ENCODE measurements at places on chromosomes 3 and 15. TPM values are rescaled to one million over a fixed set of nuclear protein-coding genes. Genes with fewer than 3 reads are reported as not detected.

The IGSF11 gene
- total RNA-seq: 3.4 TPM

The ASB14 gene
- total RNA-seq: not detected

The DUOXA2 gene
- total RNA-seq: 1.5 TPM

The BFSP2 gene
- not detected for total RNA-seq

The REC114 gene
- not detected for total RNA-seq

GRCh38 chr3:154818676-154819255, 261.4 kb upstream of the MME start:
- no peak for DNase-seq
- H3K4me3 ChIP-seq: no peak overlapping the region
- H3K36me3 ChIP-seq: no peaks in the 10 kb centered on the region
- no peaks in the 10 kb centered on the region for H3K27me3 ChIP-seq

- no peaks in the 10 kb centered on the region for H3K27me3 ChIP-seq
- no peak overlapping the region for H3K4me3 ChIP-seq
- H3K4me1 ChIP-seq: no peaks in the 10 kb centered on the region
- no peak for DNase-seq
Observed at GRCh38 chr3:35677797-35678196, 38.5 kb downstream of the ARPP21 start.

GRCh38 chr3:71809321-71810026, 24.5 kb upstream of the PROK2 start:
- H3K4me1 ChIP-seq: no peaks in the 10 kb centered on the region
- H3K27ac ChIP-seq: no peak overlapping the region
- H3K27me3 ChIP-seq: no peaks in the 10 kb centered on the region

DNA sequence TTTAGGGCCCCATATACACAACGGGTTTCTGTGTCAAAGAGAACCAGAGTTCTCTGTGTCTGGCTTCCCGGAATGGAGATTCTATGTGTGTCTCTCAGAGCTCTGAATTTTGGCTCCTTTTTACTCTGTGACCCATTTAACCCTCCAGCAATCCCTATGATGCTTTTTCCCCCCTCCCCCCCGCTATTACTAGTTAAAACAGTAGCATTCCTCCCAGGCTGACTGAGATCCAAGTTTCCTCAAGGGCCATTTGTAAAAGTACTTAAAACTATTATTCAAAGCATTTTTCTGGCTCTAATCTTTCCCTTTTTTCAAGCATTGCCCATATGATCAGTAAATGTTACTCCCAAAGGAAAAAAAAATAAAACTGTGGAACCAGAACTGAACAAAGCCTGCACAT, 6.6 kb upstream of the STAC start:
- H3K36me3 ChIP-seq: no peaks in the 10 kb centered on the region
- no peak overlapping the region for H3K4me3 ChIP-seq
- DNase-seq: no peak
- H3K4me1 ChIP-seq: no peaks in the 10 kb centered on the region
- H3K27me3 ChIP-seq: no peaks in the 10 kb centered on the region

- no peak for DNase-seq
- no peak overlapping the region for H3K27ac ChIP-seq
- no peaks in the 10 kb centered on the region for H3K36me3 ChIP-seq
- no peak overlapping the region for H3K4me3 ChIP-seq
Observed at GRCh38 chr3:165755571-165755970, 81.7 kb downstream of the BCHE start.

GRCh38 chr3:126098391-126098858, 14.5 kb upstream of the SLC41A3 start:
- no peak for DNase-seq
- H3K27ac ChIP-seq: no peak overlapping the region
- peaks cover 17% of the 10 kb centered on the region for H3K4me1 ChIP-seq

DNA sequence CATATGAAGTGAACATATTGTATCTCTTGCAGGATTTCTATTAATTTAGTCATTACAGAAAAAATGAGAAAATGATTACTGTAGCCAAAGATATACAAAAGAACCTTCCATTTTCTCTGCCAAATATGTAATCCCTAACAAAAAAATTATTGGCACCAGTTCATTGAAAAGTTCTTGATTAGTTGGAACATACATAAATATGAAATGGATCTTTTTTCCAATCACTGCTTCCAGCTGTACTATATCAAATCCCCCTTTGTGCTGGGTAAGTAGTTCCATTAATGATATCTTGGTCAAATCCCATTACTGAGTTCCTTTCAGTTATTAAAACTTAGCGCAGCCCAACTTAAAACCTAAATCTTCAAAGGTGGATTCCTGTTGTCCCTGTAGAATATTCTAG, 263.8 kb downstream of the SLC9A9 start:
- H3K4me3 ChIP-seq: no peak overlapping the region
- DNase-seq: no peak
- peaks cover 14% of the 10 kb centered on the region for H3K4me1 ChIP-seq

GRCh38 chr15:82111918-82112317, 66.1 kb upstream of the MEX3B start:
- H3K4me3 ChIP-seq: no peak overlapping the region
- H3K27ac ChIP-seq: no peak overlapping the region
- no peak for DNase-seq
- H3K27me3 ChIP-seq: no peaks in the 10 kb centered on the region
- H3K36me3 ChIP-seq: no peaks in the 10 kb centered on the region
- H3K4me1 ChIP-seq: no peaks in the 10 kb centered on the region

GRCh38 chr3:114217266-114217665, 20.1 kb downstream of the ZNF80 start:
- H3K27me3 ChIP-seq: no peaks in the 10 kb centered on the region
- DNase-seq: no peak
- no peak overlapping the region for H3K27ac ChIP-seq
- H3K4me3 ChIP-seq: no peak overlapping the region

DNA sequence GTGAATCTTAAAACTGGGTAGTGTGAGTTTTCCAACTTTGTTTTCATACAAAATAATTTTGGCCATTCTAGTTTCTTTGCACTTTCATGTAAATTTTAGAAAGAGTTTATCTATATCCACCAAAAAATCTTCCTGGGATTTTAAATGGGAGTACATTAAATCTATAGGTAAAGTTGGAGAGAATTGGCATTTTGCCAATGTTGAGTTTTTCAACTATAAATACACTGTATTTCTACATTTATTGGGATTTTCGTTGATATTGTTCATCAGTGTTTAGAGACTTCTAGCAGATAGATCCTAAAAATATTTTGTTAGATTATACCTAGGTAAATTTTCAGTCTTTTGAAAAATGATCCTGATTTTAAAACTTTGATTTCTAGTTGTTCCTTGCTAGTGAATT, 83.1 kb upstream of the CCDC54 start:
- no peaks in the 10 kb centered on the region for H3K4me1 ChIP-seq
- H3K4me3 ChIP-seq: no peak overlapping the region
- no peak overlapping the region for H3K27ac ChIP-seq
- H3K36me3 ChIP-seq: no peaks in the 10 kb centered on the region

DNA sequence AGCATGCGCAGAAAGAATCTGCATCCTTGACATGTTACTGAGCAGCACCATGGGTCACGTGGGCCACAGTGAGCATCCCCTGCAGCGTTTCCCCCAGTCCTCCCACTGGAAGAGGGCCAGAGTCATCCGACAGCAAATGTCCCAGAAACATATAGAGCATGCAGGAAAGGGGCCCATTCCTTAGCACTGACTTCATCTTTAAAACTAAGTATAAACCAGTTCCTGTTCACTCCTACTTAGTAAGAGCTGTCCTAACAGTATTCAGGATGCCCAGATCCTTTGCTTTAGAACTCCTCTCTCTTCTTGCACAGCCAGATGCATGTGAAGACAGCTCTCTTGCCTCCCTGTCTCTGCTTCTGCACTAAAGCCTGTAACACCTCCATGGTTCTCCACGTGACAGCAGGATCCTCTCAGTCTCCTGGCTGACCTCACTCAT, 79.3 kb upstream of the OXTR start:
- DNase-seq: peak; percentile 22
- H3K27ac ChIP-seq: no peak overlapping the region
- H3K4me1 ChIP-seq: no peaks in the 10 kb centered on the region
- H3K36me3 ChIP-seq: no peaks in the 10 kb centered on the region

DNA sequence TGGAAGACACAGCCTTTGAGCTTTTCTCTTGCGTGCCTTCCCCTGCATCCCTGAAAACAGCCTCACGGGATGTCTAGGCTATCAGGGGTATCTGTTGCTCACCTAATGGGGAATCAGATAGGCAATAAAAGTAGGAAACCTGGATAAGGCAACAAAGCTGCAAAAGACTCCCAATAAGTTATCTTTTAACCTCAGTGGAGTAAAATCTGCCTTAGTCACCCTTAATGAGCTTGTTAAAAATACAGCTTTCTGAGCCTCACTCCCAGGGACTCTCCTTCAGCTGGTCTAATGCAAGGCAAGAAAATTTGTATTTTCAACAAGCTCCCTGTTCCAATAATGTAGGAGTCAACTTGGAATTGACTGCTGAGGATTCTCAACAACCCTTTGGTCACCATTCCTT, 25.6 kb downstream of the ILDR1 start:
- H3K4me3 ChIP-seq: no peak overlapping the region
- no peak for DNase-seq
- H3K27me3 ChIP-seq: no peaks in the 10 kb centered on the region
- H3K36me3 ChIP-seq: no peaks in the 10 kb centered on the region
- H3K4me1 ChIP-seq: peaks cover 22% of the 10 kb centered on the region

- DNase-seq: no peak
- H3K4me3 ChIP-seq: no peak overlapping the region
- H3K36me3 ChIP-seq: no peaks in the 10 kb centered on the region
- H3K4me1 ChIP-seq: no peaks in the 10 kb centered on the region
- H3K27ac ChIP-seq: no peak overlapping the region
Observed at GRCh38 chr3:132382688-132383194, 34.6 kb upstream of the DNAJC13 start.

DNA sequence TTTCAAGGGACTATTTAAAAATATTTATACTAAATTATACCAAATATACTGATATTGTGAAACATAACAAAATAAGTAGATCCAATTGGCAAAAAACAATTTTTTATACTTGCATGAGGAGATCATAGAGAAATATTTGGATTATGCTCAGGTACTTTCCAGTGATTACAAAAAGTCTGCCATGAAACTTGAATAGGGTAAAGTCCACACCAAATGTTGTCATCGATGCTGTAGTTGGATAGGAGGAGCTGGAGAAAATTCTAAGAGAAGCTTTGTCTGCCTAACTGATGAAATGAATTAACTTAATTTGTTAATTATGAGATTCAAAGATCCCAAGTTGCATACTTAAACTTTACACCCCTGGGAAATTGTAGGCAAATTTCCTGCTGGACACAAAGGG, 93.3 kb downstream of the SI start:
- no peak overlapping the region for H3K27ac ChIP-seq
- no peak for DNase-seq
- no peaks in the 10 kb centered on the region for H3K27me3 ChIP-seq
- no peaks in the 10 kb centered on the region for H3K36me3 ChIP-seq
- H3K4me1 ChIP-seq: no peaks in the 10 kb centered on the region
- no peak overlapping the region for H3K4me3 ChIP-seq

DNA sequence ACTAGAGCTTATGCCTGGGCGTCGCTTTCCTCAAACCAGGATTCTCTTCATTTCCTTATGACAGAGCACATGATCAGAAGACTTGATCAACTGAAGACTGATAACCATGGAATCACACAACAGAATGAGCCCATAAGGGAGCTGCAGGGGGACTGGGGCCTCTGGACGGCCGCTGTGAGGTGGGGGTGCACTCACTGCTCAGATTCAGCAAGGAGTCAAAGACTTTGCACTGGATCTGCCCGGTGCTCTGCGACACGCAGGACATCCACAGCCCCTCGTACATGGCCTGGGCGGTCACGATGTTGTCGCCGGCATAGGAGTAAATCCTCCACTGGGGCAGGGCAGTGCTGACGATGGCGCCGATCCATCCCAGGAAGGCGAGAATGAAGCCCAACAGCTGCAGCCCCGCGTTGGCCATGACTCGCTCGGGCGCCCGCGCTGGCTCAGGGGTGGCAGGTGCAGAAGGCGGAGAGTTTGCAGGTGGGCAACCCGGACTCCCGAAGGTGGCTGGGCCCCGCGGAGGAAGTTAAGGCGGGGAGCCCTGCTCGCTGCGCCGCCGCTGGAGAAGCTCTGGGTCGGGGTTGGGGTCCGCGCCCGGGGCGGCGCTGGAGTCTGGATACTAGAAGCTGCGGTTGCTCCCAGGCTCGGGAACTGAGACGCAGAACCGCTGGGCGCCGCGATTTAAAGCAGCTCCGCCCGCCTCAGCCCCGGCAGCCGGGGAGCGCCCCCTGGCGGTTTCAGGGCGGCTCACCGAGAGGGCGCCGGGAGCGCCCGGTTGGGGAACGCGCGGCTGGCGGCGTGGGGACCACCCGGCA, at the start of gene CLDN1:
CLDN1 (minus strand) TSS at position 658 of the 815 bp plus-strand sequence; CDS start at position 418, 240 bp downstream.
- no peaks in the 10 kb centered on the region for H3K27me3 ChIP-seq
- DNase-seq: no peak
- H3K4me3 ChIP-seq: peak within 1 kb of the TSS; percentile 49
- H3K27ac ChIP-seq: no peak within 1 kb of the TSS
- H3K36me3 ChIP-seq: no peaks in the 10 kb centered on the region

GRCh38 chr3:47000922-47001730, 21.7 kb downstream of the NBEAL2 start:
- no peaks in the 10 kb centered on the region for H3K36me3 ChIP-seq
- no peak overlapping the region for H3K27ac ChIP-seq
- no peaks in the 10 kb centered on the region for H3K27me3 ChIP-seq
- no peak overlapping the region for H3K4me3 ChIP-seq

- H3K27me3 ChIP-seq: no peaks in the 10 kb centered on the region
- H3K4me3 ChIP-seq: peak overlapping the region; percentile 41
- H3K4me1 ChIP-seq: peaks cover 9% of the 10 kb centered on the region
- no peak overlapping the region for H3K27ac ChIP-seq
- H3K36me3 ChIP-seq: no peaks in the 10 kb centered on the region
- no peak for DNase-seq
Observed at GRCh38 chr3:12875857-12876836, 34.8 kb upstream of the RPL32 start.

- no peaks in the 10 kb centered on the region for H3K27me3 ChIP-seq
- no peak for DNase-seq
- H3K4me3 ChIP-seq: no peak overlapping the region
- no peaks in the 10 kb centered on the region for H3K36me3 ChIP-seq
Observed at GRCh38 chr3:170723241-170723640, 137.4 kb upstream of the SLC7A14 start.
